ENCODE measurements at places on chromosomes 7 and 10. TPM values are rescaled to one million over a fixed set of nuclear protein-coding genes. Genes with fewer than 3 reads are reported as not detected.

Gene SYNPO2L
- not detected for total RNA-seq

Gene SPDYE5
- total RNA-seq, result not detected

Gene EIF3A
- total RNA-seq, result 222 TPM

Gene POLD2
- 103 TPM for total RNA-seq

Gene CYP2E1
- 0.93 TPM for total RNA-seq
